ENCODE measurements at places on chromosomes 7 and 10.

GRCh38 chr7:112420236-112420861 is 29.9 kb upstream of the IFRD1 start:
- no peak for DNase-seq

- no peak for DNase-seq
Measured at GRCh38 chr7:18806177-18806576, 310.6 kb downstream of the HDAC9 start.

- no peak for DNase-seq
Measured at GRCh38 chr10:127189226-127189625, 7.2 kb downstream of the INSYN2A start.

DNA sequence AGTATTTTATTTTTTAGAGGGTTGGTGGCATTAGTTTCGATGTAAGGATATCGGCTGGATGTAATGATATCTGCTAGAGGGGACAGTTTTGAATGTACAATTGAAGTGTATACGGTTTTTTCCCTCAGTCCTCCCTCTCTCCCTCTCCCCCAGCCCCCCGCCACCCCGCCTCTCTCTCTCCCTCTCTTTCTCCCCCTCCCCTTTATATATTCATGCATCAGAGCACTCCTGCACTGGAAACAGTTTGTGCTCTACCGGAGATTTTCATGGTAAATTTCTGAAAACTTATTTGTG is 1.6 kb downstream of the GLCCI1 start:
- no peak for DNase-seq

- no peak for DNase-seq
Measured at GRCh38 chr7:16193631-16194030, 227.7 kb downstream of the CRPPA start.

DNA sequence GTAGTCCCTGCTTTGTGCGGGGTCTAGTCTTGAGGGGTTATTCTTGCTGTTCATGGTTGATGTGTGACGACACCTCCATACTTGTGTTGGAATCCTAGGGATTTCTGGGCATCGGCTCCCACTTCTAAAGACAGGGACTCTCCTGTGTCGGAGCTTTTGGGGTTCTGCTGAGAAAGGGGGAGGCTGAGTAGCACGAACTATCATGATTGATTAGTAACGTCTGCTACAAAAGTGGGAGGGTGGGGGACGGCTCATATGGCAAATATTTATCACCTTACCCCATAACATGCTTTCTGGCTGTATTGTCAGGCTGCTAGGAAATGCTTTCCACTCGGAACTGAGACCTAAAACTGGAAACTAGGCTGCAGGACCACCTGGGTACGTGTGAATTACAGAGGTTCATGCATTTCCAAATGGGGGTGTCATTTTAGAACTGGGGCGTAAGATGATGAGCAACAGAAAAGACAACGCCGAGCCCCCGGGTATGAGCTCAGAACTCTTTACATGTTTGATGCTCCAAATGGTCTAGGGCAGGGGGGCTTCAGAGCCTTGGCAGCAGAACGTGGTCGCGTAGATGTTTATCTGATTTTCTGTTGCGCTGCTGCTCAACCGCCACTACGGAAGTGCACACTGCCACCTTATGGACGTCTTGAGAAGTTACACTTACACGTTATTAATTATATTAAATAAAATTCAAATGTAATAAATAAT is 15.1 kb upstream of the NME8 start:
- DNase-seq: peak; percentile 40

GRCh38 chr7:149355390-149356048 is 93.5 kb downstream of the ZNF783 start:
- DNase-seq: no peak
